ENCODE measurements at places on chromosomes 11 and 22.

DNA sequence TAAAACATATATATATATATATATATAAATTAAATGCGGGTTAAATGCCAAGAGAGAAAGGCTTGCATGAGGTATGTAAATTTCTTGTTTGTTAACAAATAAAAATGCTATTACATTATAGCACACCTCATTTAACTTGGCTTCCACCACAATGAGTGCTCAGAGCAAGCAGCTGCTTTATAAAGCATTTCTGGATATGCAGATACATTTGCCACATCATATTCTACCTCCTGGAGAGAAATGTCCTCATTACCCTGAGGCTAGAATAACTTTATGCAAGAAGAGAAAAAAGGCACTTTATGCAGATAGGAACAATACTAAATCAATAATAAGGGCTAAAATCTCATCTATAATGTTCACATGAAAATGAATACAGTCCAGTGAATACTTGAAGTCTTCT, 181.7 kb upstream of the CCDC90B start:
- DNase-seq: no peak

DNA sequence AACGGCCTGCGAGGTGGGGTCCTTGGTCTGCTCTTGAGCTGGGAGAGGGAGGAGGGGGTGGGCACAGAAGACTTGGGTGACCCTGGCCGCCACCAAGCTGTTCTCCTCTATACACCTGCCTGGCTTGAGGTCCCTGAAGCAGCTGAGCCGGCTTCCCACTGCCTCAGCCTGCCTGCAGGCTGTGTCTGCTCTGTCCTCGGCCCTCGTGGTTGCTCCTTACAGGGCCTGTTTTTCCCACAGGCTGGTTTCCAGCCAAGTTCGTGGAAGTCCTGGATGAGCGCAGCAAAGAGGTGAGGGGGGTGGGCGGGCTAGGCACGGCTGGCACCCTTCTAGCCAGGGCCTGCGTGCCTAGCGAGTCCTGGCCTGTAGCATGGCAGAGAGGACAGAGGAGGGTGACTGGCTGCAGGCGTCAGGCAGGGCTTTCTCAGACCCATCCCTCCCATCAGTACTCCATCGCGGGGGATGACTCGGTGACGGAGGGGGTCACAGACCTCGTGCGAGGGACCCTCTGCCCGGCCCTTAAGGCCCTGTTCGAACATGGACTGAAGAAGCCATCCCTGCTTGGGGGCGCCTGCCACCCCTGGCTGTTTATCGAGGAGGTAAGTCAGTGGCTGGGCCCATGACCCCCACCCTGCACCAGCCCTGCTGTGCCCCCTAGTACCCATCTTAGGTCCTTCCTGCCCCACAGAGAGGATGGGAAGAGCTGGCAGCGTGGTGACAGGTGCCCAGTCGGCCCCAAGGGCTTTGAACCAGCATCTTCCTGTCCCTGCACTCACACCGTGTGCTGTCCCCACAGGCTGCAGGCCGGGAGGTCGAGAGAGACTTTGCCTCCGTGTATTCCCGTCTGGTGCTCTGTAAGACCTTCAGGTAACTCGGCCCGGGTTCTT, 37.7 kb downstream of the SGSM3 start:
- no peak for DNase-seq

GRCh38 chr11:131760091-131761061, 390.0 kb downstream of the NTM start:
- peak; percentile 51 for DNase-seq

DNA sequence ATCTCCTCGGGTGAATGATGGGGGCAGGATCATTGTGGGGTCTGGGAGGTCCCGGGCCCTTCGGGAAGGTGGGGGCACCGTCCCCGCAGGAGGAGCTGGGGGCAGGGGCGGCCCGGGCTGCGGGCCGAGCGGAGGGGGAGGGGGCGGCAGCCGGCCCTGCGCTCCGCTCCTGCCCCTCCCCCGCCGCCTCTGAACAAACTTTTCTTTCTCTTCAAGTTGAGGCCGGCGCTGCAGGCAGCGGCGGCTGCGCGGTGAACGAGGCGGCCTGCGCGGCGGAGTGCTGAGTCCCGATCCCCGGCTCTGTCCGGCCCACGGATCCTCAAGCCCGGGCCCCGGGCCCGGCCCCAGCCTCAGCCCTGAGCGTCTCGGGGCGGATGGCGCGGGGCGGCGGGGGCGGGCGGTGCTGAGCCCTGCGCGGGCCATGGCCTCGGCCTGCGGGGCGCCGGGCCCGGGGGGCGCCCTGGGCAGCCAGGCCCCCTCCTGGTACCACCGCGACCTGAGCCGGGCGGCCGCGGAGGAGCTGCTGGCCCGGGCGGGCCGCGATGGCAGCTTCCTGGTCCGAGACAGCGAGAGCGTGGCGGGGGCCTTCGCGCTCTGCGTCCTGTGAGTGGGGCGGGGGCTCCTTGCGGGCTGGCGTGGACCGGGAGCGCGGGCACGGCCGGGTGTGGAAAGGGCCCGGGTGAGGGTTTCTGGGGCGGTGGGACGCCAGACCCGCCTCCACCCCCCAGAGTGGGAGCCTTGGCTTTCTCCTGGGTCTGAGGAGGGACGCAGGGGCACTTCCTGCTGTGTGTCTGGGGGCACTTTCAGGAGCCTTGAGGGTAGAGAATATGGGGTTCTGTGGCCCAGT, at the start of gene INPPL1:
Gene INPPL1 (plus strand): TSS at position 204 of the 847 bp plus-strand sequence. CDS start 218 bp downstream, at position 422.
- DNase-seq: no peak

Measured in fibroblast of the aortic adventitia (primary cell).